Fibroblast of villous mesenchyme (primary cell): ENCODE measurements at places on chromosomes 11 and 22. TPM values are rescaled to one million over a fixed set of nuclear protein-coding genes. Genes with fewer than 3 reads are reported as not detected.

DNA sequence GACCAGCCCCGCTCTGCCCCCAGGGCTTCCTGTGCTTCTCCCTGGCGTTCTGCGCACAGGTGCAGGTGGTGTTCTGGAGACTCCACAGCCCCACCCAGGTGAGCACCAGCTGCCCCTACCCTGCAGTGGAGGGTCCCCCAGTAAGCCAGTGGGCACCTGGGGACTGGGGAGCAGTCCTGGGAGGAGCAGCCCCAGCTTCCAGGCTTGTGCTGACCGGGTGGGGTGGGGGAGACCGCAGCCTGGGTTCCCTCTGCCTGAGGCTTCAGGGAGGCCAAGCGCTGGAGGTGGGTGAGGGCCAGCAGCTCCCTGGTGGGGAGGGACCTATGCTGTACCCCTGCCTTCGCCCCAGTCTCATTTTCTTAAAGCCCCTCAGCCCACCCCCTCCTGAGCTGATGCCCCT lies 6.9 kb downstream of the TSPAN32 start:
- DNase-seq, result no peak

- DNase-seq, result no peak
Observed at GRCh38 chr11:117535201-117535849, 207.7 kb downstream of the CEP164 start.

GRCh38 chr11:79098146-79098545 lies 342.7 kb downstream of the TENM4 start:
- DNase-seq, result no peak

DNA sequence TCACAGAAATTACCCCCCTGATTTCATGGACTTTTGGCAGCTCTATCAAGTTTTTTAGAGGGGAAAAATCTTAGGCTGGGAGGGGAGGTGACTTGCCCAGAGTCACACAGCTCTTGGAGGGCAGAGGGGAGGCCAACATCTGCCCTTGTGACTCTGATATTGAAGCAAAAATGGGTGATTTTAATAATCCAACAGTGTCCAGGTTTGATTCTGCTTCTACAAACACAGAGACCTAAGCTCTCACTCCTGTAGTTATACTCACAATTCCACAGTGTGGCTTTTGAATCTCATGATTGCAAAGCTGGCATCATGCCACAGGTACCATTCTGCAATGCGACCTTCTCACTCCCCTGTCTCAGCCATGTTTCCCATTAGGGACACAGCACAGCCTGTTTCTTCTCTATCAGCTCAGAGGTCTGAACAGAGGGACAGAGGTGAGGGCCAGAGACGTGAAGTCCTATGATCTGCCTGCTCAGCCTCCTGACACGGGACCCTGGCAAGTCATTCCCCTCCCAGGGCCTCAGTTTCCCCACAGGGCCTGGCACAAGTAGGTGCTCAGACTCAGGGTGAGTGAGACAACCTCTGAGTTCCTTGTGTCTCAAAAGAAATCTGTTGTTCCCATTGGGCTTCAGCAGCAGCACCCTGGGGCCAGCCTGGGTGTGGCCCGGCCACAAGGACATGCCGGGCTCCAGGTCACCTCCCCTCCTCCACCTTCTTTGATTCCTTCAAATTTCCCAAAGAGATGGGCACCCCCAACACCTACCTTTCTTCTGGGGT lies 766 bp downstream of the APOL2 start:
- DNase-seq, result no peak

The WBP2NL gene
- total RNA-seq, result 0.32 and 0.43 TPM in 2 replicates
